ENCODE measurements at places on chromosomes 1 and 21.

DNA sequence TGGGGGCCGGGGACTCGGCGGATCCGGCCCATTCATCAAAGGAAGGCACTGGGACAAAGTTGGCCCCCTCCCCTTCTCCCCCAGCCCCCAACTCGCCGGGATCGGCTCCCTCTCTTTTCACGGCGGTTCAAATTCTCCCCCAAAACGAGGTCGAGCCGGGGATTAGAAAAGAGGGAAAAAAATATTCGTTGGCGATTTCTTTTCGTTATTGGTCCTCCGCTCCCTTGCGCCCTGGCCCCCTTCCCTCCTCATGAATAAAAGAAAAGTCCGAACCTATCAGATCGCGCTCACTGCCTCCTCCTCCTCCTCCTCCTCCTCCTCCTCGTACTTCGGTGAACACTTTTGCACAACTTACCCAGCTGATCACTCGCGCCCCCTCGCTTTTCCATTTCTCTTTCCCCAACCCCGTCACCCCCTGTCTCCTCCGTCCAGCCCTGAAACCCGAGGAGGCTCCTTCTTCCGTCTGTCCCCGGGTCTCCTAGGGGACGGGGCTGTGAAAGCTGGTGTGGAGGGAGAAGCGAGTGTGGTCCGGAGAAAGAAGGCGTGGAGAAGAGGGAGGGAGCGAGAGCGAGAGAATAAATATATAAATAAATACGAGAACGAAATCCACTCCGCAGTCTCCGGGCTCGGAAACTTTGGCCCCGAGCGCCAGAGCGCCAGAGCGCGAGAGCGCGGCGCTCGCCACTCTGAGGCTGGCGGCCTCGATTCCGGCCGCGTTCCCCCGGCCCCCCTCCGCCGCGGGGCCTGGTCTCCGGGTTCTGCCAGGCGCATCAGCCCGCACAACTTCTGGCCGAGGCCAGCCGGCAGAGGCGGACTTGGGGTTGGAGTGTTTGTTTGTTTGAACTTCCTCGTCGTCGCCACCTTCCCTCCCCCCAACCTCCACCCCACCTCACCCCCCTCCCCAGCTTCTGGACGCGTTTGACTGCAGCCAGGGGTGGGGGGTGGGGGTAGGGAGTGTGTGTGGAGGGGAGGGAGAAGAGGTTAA is at the start of gene PAX7:
Gene PAX7, plus strand, starts transcription at position 336 of the 985 bp plus-strand sequence. CDS start 758 bp downstream, outside the sequence.
- no peak for DNase-seq

DNA sequence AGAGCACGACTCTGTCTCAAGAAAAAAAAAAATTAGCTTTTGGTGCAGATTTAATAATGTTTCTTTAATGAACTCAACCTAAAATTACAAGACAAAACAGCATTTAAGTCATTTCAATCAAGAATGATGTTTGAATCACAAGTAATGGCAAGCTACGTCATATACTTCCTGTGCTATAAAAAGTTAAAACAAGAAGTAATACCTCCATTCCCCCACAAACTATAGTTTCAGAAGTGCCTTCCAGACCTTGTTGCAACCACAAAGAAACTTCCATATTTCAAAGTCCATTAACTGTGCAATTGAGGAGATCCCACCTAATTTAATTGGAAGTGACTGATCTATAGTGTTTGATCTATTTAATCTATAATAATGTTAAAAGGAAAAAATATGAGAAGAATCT is 15.1 kb downstream of the NRDC start:
- no peak for DNase-seq

DNA sequence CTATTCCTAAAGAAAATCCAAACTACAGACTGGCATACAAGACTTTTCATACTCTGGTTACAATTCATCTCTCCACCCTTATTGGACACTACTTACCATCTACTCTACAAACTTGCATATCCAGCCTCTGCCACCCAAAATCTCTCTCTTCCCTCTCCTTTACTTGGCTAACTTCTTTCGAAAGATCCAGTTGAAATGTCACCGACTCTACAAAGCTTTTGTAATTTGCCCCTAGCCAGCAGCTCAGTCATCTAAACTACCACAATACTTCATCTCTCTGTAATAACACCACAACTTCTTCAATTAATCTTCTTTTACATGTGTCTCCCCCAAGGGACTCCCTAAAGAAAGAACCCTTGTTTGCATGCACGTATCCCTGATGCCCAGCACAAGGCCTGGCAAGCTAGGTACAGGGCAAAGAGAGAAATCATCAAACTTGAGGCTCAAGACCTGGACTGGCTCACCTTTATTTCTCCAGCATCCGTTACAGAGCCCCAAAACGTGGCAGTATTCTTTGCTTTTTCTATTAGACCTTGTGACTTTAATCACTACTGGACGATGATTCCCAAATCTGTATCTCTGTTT is 2.7 kb downstream of the ZBTB21 start:
- no peak for DNase-seq

DNA sequence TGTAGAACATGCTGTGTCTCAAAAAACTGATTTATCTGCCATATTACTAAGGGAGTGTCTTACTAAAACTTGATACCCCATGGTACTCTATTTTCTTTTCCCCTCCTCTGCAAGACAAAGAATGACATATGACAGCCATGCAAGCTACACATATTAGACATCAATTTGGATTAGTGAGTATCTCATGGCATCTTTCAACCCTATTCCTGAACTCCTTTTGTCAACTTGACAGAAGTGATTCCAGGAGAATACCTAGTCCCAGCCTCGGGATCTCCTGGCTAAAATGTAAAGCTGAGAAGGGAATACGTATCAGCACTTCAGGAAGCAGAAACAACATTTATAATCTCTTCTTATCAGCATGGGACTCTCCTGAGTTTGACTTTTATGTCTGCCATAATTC is 43.7 kb downstream of the ADGRL2 start:
- no peak for DNase-seq

DNA sequence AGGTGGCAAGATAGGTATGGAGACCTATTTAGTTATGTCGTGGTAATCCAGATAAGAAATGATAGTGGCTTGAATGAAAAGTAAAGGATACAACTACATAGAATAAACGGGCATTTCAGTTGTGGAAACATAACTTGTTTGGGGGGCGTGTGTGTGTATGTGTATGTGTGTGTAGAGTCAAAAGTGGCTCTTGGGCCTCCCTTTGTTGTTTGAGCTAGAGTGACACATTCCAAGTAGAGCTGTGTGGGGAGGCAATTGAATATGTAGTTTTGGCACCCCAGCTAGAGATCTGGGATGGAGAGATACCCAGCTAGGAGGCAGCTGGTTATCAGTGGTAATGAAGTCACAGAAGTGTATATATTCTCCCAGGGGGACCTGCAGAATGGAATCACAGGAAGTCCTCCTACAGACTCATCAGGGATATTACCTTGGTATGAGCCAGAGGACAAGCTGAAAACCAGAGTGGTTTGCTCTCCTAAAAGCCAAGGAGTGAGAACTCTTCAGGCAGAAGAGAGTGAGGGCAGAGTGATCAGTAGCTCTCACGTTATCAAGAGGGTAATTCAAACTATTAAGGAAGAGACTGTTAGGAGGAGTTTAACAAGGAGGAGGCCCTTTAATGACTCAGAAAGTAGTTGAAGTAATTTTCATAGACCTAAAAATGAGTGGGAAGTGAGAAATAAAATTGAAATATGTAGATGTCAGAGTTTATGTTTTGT is 5.1 kb downstream of the CR1L start:
- no peak for DNase-seq

DNA sequence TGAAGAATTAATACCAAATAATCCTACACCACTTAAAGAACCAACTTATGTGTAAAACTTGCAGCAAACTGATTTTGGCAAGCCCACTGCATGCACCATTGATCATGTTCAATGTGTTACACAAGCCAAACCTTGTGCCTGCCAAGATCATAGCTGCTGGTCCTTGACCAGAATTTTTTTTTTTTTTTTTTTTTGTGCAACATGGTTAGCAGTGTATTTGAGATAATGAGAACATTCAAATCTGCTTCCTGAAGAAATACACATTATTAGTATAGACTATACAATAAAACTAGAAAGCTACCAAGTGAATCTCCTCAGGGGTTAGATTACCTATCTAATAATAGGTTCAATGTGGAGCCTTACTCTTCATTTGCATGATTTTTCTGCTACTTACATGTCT is 421.0 kb downstream of the MRPL39 start:
- no peak for DNase-seq

DNA sequence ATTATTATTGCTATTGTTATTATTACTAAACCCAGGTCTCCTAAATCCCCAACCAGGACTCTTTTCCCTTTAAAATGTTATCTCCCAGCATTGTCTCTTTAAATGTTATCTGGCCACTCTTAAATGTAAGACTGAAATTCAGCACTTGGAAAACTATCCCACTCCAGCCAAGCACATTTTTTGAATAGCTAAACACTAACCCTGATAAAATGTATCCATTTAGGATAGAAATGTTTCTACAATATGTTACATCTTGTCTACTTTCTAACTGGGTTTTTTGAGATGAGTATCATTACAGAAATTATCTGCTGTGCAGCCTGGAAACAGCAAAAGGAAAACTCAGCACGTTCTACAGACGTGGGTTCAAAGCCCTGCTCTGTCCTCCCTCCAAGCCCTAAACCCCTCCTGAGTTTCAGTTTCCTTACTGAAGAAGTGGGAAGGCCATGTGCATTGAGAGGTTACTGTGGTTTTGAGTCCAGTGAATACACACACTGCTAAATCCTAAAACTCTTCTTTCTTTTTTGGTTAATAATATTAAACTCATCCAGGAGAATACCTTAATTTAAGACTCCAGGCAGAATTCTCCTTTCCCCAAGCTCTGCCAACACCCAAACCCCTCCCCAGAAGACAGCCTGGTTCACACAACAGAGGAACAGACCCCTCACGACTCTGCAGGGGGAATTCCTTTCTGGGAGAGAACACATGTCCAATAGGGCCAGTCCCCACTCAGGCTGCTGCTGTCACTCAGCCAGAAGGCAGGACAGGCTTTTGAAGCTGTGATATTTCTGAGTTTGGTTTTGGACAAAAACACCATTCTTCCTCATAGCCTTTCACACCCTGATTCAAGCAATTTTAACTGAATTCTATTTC is 41.9 kb downstream of the HIVEP3 start:
- no peak for DNase-seq

- no peak for DNase-seq
These were observed 361 bp downstream of the INSRR start for GRCh38 chr1:156858555-156858956.

DNA sequence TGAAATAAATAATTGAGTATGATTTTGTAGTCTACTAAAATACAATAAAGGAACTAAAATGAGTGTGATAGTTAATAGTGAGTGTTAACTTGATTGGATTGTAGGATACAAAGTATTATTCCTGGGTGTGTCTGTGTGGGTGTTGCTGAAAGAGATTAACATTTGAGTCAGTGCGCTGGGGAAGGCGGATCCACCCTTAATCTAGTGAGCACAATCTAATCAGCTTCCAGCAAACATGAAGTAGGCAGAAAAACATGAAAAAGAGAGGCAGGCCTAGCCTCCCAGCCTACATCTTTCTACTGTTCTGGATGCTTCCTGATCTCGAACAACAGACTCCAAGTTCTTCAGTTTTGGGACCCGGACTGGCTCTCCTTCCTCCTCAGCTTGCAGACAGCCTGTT is 1716.6 kb downstream of the MRPL39 start:
- DNase-seq = no peak

DNA sequence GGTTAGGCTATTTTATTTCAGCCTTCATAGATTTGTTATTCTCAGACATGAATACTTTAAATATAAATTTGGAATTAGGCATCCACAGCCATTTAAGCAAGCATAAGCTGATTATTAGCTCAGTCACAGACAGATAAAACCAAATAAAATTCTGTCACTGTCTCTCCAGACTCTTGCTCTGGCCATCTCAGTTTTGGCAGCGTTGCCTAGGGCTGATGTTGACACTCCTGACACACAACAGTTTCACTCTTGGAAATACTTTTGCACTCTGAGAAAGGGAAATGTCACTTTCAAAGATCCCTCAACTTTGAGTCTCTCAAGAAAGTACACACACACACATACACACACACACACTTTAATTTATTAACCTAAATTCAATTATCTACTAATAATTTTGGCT is 372.7 kb downstream of the BRINP3 start:
- DNase-seq = no peak

Data from MCF 10A (cell line).